ENCODE measurements at places on chromosomes 16 and 17.
A peak's percentile ranks its signal among the peaks of the same experiment; 100 is the strongest.

DNA sequence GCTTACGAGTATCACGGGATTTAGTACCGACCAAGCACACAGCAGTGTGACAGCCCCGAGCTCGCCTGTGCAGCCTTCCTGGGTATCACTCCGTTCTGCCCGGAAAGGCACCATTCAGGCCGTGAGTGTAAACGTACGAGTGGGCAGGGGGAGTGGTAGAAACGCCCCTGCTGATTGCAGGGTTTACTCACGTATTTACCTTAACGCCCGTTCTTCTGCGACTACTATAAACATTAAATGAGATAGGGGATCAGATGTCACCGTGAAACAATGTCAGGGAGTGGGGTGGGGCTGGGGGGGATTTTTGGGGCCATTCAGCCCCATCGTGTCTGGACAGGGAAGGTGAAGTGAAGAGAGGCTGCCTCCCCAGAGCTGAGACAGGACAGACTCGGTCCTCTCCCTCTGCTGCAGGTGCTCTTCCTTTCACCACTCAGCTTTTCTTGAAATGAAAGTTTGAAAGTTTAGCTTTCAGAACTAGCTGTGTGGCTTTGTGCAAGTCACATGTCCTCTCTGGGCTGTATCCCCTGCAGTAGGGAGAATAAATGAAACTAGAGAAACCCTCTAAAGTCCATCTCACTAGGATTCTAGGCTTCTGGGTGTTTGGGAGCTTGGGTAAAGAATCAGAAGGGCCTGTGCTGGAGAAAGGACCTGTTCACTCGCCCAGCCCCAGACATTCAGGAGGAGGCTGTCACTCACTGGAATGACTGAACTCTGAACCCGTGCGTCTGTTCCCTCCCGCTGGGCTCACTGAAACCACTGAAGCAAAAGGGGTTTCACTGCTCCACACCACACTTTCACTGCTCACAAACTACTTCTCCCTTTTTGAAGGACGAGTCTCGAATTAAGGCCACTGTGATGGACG, 66.7 kb downstream of the RPA1 start:
- no peak for DNase-seq

GRCh38 chr16:84419730-84420129, 51.4 kb downstream of the ATP2C2 start:
- DNase-seq = no peak

DNA sequence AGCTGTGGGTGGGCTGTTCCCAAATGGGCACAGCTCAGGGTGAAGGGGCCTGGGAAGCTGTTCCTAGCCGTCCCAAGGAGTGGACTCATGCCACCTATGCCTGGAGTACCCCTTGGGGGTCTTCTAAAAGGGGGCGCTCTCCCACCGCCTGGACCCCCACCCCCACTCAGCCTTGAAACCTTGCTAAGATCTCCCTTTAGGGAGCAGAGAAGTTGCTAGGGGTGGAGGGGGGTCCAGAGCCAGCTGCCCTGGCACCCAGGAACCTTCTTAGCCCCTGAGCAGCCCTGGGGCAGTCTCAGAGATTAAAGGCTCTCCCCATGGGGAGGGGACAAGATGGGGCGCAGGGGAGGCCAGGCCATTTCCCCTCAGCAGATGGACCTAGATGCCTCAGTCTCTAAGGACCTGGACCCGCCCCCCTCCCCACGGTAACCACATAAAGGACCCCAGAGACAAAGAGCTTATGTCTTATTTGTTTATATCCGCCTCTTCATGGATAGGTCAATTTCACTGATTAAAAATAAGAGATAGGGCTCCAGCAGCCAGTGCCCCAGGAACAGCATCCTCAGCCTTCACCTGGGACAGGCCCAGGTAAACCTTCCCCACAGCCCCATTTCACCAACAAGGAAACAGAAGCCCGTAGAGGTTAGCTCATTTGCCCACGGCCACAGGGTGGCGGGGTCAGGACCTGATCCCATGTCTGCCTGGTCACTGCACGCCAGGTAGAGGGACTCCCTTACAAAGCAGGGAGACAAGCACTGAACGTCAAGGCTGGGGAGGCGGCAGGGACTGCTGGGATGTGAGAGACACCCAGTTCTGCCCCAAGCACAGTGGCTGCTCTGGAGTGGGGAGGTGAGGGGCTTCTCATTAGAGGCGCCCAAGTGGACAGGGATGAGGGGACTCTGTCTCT, 3.4 kb downstream of the MTSS2 start:
- no peak for DNase-seq

- peak; percentile 99 for DNase-seq
These were observed 6.6 kb downstream of the PRSS8 start for GRCh38 chr16:31128711-31129567.

GRCh38 chr17:16217002-16217635, at the start of gene PIGL:
Gene PIGL (plus strand): TSS chr17:16217210. CDS start chr17:16217227, 17 bp downstream.
- peak; percentile 76 for DNase-seq

Data from AML-193 (cell line).